ENCODE measurements at places on chromosomes 4 and X.

- DNase-seq = no peak
These were observed 41.3 kb upstream of the GRPEL1 start for GRCh38 chr4:7109169-7109568.

DNA sequence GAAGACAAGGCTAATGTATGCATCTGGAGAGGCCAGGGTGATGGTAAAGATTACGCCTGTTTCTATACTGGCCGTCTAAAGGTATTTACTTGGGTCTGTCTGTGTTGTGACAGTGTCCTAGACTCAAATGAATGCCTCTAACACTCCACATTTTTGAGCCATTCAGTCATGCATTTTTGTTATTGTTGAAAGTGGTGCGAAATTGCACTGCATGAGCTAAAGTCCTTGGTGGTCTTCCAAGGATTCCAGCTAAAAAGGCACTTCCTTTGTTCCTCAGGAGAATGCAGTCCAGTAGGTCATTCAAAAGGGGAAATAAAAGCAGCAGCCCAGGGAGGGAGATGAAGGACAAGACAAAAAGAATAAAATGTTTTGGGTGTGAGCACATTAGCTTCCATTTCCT lies 3.0 kb downstream of the GPC4 start:
- DNase-seq = peak; percentile 56

- no peak for DNase-seq
These were observed 187.7 kb downstream of the SHROOM3 start for GRCh38 chr4:76622717-76623116.

DNA sequence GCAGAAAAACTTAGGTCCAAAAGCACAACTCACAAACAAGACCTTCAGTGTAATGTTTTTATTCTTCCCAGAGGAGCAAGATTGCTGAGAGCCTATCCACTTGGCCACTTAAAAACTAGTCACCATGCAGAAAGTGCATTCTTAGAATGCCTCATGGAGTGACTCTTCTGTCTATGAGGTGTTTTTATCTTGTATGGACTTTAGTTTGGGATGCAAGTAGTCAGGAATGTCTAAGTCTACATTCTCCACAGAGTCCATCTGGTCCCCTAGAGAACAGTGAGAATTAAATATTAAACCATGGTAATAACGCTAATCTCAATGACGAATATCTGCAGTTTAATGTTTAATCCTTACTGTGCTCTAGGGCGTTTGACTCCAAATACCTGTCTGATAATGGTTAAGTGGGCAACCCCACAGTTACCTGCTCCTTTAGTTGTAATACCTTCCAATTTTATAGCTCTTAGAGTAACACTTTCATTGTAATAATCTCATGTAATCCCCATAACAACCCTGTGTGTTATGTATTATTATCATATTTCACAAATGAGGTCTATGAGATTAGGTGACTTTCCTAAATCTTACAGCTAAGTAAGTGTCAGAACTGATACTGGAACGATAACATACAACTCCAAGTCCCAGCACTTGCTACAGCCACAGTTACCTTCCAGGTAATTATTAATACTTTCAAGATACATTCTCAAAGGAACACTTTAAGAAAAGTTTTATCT lies 235.6 kb upstream of the JADE1 start:
- peak; percentile 85 for DNase-seq

DNA sequence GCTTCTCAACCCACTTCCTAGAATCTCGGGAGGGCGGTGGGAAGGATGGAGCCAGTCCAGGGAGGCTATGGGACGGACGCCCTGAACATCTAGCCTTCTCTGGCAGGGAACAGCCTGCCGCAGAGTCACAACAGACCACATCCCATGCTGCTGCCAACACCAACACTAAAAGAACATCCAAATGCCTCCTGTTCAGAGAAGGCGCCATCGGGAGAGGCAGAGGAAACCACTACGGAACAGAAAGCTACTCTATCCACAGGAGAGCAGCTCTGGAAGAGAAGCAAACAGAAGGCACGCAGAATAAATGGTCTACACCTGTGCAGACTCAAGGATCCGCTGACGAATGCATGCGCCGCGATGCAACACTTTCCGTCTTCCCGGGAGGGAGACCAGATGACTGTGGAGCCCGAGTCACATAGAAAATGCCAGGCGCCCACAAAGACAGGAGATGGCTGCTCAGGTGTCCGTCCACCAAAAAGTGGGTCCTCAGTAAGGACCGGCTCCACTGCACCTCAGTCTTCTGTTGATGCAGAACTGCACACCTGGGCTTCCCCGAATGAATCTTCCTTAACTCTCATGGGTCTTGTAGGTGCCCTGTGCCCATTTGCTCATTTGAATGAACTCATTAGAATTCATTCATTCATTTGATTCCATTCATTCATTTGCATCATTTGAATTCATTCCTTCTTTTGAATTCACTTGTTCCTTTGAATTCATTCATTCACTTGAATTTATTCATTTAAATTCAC lies 217.5 kb downstream of the DHRSX start:
- no peak for DNase-seq

GRCh38 chr4:185702147-185702663 lies 109.8 kb downstream of the SORBS2 start:
- no peak for DNase-seq

GRCh38 chr4:171621646-171622045 lies 191.6 kb upstream of the GALNTL6 start:
- no peak for DNase-seq

GRCh38 chr4:25290490-25291067 lies 22.0 kb upstream of the ZCCHC4 start:
- no peak for DNase-seq

DNA sequence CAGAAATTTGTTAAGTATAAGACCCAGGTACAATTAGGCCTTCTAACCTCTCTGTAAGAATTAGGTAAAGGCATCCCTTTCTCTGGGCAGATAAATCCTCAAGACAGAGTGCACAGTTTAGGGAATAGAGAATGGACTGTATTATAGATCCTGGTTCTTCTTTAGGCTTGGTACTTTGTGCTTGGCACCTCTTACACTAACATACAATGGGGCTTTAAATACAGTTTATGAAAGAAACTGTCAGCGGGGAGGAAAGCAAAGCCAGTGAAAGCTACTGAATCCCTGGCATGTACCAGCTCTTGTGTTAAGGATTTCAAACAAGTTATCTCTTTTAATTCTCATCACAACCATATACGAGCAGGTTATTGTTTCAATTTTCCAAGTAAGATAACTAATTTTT lies 1350.0 kb downstream of the ADGRL3 start:
- no peak for DNase-seq

GRCh38 chr4:87857789-87858188 lies 25.0 kb downstream of the MEPE start:
- DNase-seq = no peak

Measured in choroid plexus epithelial cell (primary cell).